ENCODE measurements at places on chromosomes 6 and 20.

- DNase-seq: no peak
These were observed 19.1 kb upstream of the SIRPD start for GRCh38 chr20:1576641-1577040.

DNA sequence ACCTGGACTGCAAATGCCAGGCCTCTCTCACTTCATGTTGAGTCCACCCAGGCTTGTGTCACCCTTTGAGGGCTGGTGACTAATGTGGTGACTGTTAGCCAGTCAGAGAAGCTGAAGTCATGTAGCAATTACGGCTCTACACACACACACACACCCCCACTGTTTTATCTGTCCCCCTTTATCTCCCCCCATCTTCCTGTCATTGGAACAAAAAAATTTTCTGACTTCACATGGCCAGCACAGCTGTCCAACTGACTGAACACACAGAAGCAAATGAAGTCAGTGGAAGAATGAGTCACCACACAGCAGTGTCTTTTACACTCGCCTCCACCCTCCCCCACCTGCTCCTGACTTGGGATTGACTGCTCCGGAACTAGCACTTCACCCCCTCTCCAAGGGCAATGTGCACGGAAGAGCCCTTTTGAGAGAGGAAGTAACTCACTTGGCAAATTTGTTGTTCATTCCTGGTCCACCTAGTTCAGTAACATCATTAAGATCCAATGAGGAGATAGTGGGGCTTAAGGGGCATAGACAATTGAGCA is 198.0 kb downstream of the RNF144B start:
- no peak for DNase-seq

GRCh38 chr20:57570920-57571319 is 10.0 kb downstream of the PCK1 start:
- DNase-seq: no peak

DNA sequence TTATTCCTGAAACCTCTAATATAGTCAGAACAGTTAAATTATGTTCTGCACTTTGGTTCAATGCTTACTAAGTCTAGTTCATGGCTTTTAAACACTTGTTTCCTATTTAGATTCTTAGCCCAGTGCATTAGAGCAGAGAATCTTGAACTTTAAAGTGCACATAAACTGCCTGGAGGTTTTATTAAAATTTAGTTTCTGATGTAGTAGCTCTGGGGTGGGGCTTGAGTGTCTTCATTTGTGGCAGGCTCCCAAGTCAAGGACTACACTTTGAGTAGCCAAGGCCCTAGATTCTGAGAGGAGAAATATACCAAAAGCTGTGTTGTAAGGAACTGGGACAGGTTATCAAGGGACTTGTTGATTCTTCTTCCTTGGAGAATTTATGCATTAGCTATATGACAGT is 1604.2 kb downstream of the KHDRBS2 start:
- no peak for DNase-seq

DNA sequence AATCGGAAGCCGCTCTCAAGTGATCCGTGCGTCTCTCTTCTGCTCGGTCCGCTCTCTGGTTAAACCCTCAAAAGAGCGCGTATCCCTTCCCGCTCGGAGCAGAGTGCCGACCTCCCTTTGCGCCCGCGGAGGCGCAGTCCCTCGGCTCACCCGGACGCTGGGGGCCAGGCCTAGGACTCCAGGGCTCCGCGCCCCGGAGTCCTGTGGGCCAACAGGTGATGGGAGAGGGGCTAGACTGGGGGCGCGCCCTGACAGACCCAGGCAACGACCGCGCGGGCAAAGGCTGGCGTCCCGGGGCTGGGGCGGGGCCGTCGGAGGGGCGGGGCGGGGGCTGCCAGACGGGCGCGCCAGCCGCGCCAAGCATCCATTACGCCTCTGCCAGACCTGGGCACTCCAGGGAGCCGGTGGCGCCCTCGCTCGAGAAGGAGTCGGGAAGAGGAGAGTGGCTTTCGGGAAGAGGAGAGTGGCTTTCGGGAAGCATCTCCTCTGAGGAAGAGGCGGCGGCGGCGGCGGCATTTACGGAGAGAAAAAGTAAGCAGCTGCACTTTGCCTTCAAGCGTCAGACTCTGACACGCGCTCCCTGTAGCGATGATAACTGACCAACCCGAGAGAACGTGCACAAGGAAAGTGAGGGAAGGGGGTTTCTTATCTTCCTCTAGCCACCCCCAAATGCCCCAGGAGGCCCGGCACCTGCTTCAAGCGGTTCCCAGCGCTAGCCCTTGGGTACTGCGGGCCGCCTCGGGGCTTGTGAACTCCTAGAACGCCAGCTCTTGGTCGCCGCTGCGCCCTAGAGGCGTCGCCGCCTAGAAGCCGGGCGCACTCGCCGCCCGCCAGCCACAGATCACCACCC is 2.6 kb downstream of the EPHA7 start:
- DNase-seq: no peak

DNA sequence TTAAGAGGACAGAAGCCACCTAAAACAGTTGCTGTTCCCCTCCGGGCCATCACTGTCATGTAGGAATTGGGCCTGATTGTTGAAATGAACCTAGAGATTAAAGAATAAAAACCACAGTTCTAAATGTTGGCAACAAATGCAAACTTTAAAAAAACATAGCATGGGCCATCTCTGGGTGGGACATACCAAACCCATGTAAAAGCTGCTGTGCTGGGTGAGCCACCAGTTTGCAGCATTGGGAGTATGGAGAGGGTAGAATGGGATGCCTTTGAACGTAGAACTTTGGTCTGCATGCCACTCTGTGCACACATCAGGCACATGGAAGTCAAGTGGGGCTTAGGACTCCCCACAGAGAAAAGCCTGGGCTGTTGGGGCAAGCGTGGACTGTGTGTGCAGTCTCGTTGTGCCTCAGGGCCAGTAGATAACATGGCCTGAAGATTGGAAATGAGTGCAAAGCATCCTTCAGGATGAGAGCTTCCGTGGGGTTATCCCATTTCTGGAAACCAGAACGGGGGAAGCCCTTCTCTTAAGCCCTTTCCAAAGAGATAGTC is 28.1 kb downstream of the EPB41L1 start:
- DNase-seq: no peak

GRCh38 chr6:3825851-3826581 is 23.2 kb upstream of the FAM50B start:
- no peak for DNase-seq

DNA sequence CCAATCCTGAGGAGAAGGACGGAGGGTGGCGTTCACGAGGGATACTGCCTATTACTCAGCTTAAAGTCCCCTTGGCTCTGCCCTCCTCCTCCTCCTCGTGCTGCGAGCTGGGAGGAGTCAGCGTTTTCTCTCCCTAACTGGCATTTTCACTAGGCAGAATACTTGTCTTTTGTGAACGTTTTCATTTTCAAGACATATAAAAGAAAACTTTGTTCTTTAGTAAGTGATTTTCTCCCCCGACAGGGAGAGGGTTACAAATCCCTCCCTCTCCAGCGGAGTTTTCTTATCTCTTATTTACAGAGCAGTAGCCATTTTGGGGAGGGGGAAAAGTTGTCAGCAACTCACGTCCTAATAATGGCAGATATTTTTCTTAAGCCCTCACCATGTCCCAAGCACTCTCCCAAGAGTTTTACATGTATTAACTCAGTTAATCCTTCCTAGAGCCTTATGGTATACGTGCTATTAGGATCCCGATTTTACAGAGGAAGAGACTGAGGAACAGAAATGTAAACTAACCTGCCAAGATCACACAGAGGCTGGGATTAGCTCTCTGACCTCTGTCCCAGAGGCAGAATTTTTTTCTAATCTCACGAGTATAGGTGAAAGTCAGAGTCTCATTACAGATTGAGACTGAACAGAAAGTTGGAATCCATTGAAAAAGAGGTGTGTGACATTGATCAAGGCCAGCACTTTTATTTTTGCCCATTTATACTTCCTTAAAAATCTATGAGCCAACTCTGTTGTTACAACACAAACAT is 30.0 kb upstream of the ZNF217 start:
- DNase-seq: no peak

DNA sequence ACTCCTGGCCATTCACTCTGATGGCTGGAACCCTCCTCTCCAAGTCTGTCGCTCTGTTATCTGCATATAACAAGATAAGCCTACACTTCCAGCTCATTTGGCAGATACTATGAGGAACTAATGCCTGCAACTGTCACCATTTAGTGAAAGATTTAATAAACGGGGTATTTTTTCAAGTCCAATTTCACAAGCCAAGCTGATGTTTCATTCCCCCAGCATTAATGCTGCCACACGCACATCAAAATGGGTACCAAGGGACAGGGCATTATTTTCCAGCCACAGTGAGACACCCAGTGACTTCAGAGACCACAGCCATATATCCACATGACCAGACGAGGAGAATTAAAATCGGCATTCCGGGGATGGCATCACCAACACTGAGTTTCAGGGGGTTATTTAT is 175.5 kb downstream of the PTPRT start:
- DNase-seq: no peak

- no peak for DNase-seq
These were observed 2.5 kb upstream of the SLC29A1 start for GRCh38 chr6:44220913-44221290.

- no peak for DNase-seq
These were observed 25.7 kb downstream of the DSE start for GRCh38 chr6:116396441-116396840.

GRCh38 chr20:15523400-15523799 is 1049.8 kb downstream of the KIF16B start:
- no peak for DNase-seq

DNA sequence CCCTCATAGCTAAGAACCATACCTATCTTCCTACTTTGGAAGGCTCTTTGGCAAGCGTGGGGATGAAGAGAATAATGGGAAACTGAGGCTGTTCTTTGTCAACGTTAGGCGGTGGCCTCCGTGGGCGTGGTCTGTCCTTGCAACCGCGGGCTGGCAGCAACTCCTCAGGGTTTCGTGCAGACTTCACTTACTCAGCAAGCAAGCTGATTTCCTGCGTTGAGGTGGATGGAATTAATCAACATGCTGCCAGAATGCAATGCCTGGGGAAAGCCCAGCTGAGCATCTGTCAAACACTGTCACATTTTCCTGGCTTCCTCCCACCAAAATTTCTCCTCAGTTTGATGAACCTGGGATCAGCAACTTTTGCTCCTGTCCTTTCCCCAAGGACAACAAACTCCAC is 9.2 kb upstream of the IL17F start:
- peak; percentile 45 for DNase-seq

GRCh38 chr6:16600026-16600425 is 161.2 kb downstream of the ATXN1 start:
- no peak for DNase-seq

- DNase-seq: no peak
These were observed 87.6 kb downstream of the MYB start for GRCh38 chr6:135268740-135269139.

DNA sequence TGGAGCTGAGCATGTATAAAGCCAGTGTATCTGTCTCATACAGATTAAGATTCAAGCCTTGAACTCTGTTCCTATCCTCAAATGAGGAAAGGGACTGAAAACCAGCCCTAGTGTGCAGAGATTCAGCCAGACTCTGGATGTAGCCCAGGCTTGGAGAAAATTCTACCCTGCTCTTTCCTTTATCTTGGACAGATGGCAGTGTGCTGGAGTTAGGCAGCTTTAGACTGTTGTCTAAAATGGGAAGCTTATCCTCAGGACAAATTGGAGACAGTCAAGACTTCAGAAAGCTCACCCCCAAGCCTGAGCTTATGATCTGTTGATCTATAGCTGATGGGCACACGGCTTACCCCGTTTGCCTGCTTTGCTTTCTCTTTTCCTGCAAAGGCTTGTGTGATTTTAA is 1057.6 kb downstream of the KIF16B start:
- DNase-seq: no peak

GRCh38 chr6:50520326-50521266 is 192.7 kb upstream of the TFAP2D start:
- DNase-seq: no peak

DNA sequence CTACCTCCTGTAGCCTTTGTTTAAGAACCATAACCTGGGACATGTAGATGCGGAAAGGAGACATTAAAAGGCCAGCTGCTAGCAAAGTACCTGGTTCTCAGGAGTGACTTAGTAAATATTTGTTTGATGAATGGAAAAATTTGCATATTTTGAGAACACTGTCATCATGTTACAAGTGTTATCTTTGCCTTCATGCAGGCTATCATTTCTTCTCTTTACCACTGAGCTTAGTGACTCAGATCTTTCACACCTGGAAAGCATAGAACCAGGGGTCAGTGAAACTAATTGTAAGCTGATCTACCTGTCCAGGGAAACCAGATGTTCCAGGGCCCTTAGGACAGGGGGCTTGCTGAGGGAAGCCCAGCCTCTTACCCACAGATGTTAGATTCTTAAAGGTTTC is 5.4 kb downstream of the ZFP57 start:
- no peak for DNase-seq

DNA sequence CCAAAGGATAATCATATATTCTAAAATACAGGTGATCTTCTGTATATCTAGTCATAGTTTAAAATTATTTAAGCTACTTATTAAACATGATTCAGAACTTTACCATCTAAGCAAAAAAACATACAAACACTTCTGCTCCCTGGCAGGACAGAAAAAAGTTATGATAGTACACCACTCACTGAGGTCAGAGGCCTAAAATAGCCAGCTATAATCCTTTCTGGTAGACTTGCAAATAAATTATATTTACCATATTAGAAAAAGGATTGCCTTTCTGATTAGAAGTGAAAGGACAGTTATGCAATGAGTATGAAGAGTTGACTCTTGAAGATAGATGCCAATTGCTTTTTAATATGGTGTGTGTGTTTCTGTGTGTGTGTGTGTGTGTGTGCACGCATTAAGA is 207.4 kb downstream of the BMP2 start:
- DNase-seq: no peak

- peak; percentile 27 for DNase-seq
These were observed 780 bp downstream of the ZCCHC3 start for GRCh38 chr20:297925-298775.

- DNase-seq: no peak
These were observed 720.7 kb upstream of the ADGRB3 start for GRCh38 chr6:67914419-67914818.

GRCh38 chr6:156807028-156807427 is 29.9 kb downstream of the ARID1B start:
- no peak for DNase-seq

DNA sequence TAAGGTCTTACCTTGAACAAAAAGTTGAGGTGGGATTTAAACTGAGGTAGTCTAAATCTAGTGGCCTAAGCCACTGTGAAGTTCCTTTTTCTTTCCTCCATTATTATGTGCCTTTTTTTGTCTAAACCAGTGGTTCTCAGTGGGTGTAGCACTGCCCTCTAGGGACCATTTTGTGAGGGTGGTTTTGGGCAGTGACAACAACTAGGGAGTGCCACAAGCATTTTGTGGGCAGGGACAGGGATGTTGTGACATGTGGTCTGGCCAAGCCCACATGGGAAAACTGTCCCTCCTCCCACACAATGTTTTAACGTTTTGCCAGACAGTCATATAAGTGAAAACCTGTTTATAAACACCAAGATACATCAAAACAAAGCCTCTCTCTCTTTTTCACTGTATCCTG is 899.4 kb upstream of the FLRT3 start:
- DNase-seq: no peak

- DNase-seq: no peak
These were observed 61.2 kb upstream of the SIRPA start for GRCh38 chr20:1833728-1834726.

DNA sequence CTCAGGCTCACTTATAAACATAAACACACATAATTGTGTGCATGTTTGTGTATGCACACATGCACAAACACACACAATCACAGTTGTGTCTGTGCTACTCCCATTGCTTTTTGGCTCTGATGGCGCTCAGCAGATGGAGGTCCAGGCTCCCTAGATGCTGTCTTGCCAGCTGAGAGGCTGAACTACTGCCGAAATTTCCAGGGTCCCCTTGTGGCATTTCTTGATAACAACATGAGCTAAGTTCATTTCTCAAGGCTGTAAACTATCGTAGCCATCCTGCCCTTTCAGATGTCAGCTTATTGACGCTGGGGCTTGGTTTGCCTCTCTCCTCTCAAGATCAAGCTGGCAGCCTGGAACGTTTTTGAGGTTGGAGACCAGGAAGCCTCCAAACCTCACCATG is 313.9 kb upstream of the RNF24 start:
- DNase-seq: no peak
